NCI-H1436 treated with DMSO at 0.1 percent for 48 hours (cell line): ENCODE measurements at places on chromosomes 12 and 14.

DNA sequence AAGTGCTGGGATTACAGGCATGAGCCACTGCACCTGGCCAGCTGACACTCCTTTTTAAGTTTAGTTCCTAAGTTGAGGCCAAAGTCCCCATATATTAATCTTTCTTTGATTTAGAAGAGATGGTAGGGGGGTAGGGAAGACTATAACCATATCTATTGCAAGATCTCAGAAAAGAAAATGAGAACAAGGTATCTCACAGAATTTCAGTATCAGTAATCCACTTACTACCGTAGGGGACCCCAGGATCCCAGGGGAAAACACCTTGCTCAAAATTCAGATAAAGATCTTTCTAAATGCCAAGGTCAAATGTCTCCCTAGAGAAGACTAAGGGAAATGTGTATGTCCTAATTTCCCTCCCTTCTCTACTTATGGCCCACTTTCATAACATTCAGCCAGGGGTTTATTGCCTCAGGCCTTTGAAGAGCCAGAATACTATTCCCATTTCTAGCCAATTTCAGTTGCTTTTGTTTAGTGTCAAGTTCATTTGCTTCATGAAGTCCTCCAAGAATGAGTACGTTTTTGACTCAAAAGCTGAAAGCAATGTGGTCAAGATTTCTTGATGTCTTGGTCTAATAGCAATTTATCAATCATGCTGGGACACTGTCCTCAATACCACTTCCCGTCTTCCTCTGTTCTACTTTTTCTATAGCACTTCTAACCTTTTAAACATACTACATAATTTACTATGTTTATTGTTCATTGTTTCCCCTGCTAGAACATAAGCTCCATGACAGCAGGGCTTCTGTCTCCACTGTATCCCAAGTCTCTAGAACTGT is 86.3 kb downstream of the DCAF5 start:
- no peak for DNase-seq

DNA sequence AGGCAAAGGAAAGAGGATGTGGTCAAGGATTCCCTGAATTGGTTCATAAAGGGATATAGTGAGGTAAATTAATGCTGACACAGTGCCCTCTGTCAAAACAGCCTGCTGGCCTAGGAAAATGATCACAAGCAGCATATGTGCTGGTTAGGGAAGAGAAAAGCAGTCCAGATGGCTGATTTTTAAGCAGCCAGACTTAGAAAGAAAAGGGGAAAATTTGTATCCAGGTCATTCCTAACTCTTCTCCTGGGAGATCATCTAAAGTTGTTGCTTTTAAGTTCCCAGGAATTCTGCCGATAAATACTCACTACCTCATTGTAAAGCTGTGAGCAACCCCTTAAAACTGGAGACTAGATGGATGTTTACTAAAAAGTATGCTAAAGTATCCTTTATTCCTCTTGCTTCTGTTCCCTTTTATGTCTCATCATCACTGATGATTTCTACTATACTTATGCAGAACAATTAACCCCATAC is 46.4 kb upstream of the CNOT2 start:
- no peak for DNase-seq

- DNase-seq, result no peak
Observed at GRCh38 chr12:65961190-65962035, 137.1 kb downstream of the HMGA2 start.

- no peak for DNase-seq
Observed at GRCh38 chr12:49972129-49972528, 618 bp upstream of the AQP6 start.

- no peak for DNase-seq
Observed at GRCh38 chr14:53875324-53875897, 81.2 kb downstream of the BMP4 start.

- DNase-seq, result no peak
Observed at GRCh38 chr14:44634692-44635091, 127.6 kb upstream of the FSCB start.

DNA sequence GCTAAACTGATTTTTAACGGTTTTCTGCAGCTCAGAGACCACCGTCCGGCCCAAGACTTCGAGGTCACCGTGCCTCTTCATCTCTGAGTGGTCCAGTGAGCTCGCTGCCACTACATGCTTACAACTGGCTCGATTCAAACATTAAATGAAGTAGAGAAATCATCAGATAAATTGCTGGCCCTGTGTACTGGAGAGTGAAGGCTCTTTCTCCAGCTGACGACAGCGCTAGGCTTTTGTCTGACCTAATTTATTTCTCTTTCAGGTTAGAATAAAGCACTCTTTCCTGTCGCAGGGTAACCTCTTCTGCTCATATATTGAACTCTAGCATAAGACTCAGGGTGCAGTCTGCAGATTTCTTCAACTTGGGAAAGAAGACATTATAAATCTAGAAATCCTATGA is 6.4 kb downstream of the BCL11B start:
- no peak for DNase-seq

- DNase-seq, result no peak
Observed at GRCh38 chr14:50031602-50032313, 84.6 kb downstream of the VCPKMT start.

DNA sequence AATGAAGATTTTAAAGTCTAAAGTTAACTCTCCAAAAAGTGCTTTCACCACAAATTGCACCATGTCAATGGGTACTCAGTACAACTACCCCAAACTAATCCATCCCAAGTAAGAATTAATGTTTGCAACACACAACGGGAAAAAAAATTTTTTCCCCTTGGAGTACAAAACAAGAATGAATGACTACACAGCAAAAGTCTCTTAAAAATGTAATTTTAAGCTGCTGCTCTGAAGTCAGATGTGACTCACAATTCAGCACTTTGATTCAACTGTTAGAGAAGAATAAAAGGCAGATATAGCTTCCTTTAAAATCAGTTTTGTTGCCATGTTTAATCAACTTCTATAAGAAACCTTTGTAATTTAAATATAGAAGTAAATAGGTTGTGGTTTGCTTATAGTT is 42.5 kb upstream of the VPS33A start:
- DNase-seq, result no peak

DNA sequence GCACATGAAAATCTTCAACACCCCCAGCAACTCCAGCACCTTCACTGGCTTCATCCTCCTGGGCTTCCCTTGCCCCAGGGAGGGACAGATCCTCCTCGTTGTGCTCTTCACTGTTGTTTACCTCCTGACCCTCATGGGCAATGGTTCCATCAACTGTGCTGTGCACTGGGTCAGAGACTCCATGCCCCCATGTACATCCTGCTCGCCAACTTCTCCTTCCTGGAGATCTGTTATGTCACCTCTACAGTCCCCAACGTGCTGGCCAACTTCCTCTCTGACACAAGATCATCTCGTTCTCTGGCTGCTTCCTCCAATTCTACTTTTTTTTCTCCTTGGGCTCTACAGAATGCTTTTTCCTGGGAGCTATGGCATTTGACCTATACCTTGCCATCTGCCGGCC is 11.5 kb upstream of the OR11G2 start:
- DNase-seq, result no peak
